ENCODE measurements at places on chromosomes 13 and 19.

DNA sequence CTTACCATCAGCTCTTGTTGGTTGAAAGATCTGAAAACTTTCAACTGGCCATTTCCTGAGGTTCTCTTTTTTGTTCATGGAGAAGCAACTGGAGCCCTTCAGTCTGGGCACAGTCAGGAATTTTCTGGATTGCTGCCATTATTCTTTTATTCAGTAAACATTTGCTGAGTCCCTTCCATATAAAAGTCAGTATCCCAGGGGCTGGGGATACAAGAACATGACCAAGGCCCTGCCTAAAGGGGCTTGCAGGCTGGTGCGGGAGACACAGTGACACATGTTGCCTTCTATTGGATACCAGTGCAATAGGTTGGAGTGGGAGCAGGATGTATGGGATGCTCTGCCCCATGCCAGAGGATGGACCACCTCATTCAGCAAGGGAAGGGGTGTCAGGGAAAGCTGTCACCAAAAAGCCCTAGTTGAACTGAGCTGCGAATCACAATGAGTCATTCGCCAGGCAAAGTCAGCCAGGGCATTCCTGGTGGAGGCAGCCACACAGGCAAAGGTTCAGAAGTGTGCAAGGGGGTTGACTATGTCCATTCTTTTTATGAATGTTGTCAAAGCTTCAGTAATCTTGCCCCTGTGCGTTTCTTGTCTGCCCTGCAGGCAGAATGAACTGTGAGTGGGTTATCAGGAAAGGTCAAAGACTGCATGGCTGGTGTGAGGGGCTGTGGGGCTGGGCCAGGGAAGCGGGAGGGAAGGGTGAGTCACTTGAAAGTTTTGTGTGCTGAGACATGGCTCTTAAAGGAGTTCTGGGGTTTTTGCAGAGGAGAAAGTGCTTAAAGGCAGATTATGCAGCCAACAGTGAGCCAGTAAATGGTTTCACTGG, 395.9 kb downstream of the KCNRG start:
- DNase-seq = no peak

GRCh38 chr13:32894589-32895001, 121.6 kb upstream of the KL start:
- DNase-seq = no peak

GRCh38 chr13:43266936-43267615, 243.7 kb downstream of the DNAJC15 start:
- DNase-seq = no peak

DNA sequence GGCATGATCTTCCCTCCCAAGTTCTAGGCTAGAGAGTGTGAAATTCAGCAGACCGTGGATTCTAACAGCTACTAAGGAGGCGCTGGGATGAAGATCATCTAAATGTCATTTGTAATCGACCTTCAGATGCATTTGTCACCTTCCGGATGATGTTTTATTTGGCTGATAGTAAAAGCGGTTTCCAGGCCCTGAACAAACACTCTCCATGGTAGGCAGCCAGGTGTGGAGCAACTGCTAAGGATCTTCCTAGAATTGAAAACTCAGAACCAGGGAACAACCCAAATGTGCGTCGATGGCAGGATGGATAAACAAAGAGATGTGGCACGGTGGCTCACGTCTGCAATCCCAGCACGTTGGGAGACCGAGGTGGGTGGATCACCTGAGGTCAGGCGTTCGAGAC, 107.2 kb upstream of the CACNA1A start:
- DNase-seq = no peak

- DNase-seq = no peak
Measured at GRCh38 chr13:111971891-111972780, 94.8 kb upstream of the SOX1 start.

- DNase-seq = no peak
Measured at GRCh38 chr13:101919541-101920181, 467.2 kb downstream of the ITGBL1 start.

DNA sequence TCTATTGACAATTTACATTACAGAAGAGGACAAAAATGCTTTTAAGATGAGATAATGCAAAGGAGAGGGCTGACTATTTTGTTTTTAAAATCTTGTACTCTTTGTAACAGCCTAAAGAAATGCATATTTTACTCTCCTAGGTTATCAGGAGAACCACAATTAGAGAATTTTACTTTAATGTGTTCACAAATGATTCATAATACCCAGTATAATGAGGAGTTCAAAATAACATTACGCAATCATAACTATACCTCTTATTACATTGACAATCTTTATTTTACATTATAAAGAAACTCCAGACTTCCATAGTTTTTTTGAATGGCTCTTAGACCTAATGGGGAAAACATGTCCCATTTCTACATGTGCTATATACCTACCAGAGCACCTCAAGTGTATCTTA, 1089.7 kb downstream of the PCDH17 start:
- DNase-seq = no peak

- no peak for DNase-seq
Measured at GRCh38 chr13:107252428-107252827, 684.5 kb upstream of the ARGLU1 start.

Measured in stimulated activated CD4-positive, alpha-beta T cell treated with anti-CD3 and anti-CD28 coated beads, Interleukin-2, amount 100 ng/mL, for 24 hours (primary cell).